ENCODE measurements at places on chromosomes 12 and 14.

DNA sequence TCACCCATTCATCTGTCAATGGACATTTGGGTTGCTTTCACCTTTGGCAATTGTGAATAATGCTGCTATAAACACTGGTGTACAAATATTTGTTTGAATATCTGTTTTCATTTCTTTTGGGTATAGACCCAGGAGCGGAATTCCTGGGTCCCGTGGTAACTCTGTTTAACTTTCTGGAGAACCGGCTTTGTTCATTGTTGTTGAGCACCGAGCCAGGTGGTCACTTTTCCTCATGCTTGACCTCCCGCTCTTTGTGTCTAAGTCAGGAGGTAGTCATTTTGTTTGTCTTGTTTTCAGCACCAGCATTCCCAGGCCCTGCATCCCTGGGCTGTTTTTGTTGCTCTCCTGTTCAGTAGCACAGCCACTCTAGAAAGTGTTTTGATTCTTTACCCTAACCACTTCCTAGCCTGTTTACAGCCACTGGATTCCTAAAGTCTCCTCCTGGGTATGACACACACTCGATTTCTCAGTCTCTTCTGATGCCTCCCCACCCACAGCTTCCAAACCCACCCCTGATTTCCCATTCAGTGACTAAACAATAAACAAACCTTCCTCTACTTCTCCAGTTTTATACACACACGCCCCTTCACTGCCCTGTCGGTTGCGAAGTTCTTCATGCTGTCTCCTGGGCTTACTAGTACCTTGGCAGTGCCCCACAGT lies 37.9 kb downstream of the B4GALNT3 start:
- no peak for DNase-seq

- no peak for DNase-seq
Observed at GRCh38 chr12:7451756-7452155, 7.8 kb upstream of the CD163L1 start.

DNA sequence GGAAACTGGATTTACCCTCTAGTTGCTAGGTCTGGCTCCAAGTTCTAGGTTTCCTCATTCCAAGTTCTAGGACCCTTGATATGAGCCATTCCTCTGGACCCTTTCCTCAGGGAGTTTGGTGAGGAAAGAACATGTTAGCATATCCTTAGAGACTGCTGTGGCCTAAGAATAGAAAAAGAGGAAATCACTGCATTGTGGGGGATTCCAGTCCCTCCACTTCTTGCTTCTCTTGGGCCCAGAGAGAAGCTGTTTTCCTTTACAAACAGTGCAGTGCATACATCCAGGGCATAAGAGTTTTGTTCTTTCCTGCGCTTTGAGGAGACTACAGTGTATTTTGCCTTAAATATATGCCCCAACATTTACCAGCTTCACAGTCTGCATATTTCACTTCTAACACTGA lies 59.0 kb downstream of the LLPH start:
- DNase-seq, result no peak

- DNase-seq, result no peak
Observed at GRCh38 chr14:34043627-34044372, 92.9 kb upstream of the EGLN3 start.

- DNase-seq, result no peak
Observed at GRCh38 chr12:24913130-24913529, 35.8 kb downstream of the BCAT1 start.

- no peak for DNase-seq
Observed at GRCh38 chr14:55926007-55926406, 192.2 kb upstream of the PELI2 start.

DNA sequence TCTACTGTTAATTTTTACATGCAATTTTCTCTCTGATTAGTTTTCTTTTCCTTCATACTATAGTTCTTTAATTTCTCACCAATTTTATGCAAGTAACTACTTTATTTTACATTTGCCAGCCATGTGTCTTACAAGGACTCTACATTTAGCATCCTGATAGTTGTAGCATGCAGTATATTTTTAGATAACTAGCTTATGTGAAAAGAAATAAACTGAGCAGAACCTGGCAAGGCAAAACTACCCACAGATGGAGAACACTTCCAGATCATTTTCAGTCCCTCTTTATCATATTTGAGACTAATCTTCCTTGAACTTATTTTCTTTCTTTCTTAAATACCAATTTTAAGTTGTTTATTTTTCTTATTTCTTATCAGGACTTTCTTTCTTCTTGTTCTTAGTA lies 943.6 kb downstream of the LRFN5 start:
- DNase-seq, result no peak

DNA sequence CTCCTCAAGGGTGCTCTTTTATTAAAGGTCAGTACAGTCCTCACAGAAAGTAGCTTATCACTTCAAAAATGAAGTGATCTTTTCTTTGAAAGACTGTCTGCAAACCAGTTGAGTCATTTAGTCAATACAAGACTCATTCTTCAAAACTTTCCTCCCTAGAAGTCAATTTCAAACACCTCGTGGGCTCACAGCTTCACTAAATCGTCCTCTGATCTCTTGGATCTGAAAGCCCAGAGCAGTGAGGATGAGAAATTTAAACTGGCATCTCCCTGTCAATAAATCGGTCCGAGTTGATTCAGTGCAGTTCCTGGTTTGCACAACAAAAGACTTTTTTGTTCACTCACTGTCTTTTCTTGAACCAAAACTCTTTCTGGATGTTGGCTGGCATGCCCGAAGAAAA lies 44.5 kb downstream of the NUAK1 start:
- DNase-seq, result no peak

- DNase-seq, result peak; percentile 89
Observed at GRCh38 chr14:52695481-52696091, at the start of gene ERO1A. TSS of gene ERO1A (minus strand) at chr14:52695558. CDS start at chr14:52695481, 77 bp downstream.

DNA sequence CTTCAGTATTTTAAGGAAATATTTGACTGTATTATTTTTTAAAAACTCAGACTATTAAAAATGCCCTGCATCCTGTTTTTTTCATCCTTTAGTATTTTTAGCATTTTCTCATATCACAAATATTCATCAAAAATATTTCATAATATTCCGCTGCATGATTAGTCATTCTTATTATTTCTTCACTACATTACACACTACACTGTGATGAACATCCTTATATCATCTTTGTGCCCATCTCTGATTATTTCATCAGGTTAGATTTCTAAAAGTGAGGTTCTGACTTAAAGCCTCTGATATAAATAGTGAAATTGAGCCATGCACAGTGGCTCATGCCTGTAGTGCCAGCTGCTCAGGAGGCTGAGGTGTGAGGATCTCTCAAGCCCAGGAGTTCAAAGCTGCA lies 8.1 kb downstream of the COCH start:
- DNase-seq, result no peak

DNA sequence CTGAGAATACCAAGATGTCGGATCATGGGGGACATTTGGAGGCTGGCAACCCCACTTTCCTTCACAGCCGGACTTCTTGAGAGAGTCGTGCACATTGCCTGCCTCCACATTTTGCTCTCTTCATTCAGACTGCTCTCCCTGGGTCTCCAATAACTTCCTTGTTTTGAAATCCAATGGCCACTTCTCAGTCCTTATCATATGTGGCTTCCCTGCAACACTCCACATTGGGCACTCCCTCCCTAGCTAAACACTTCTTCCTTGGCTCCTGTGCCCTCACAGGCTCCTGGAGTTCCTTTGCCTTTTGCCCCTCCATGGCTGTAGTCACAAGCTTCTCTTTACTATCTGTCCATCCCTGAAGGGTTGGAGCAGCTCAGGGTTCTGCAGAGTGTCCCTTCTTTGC lies 30.1 kb downstream of the NPC2 start:
- DNase-seq, result no peak

GRCh38 chr14:25836636-25837035 lies 761.2 kb downstream of the NOVA1 start:
- no peak for DNase-seq

- no peak for DNase-seq
Observed at GRCh38 chr12:79400481-79400880, 290.3 kb downstream of the PAWR start.

DNA sequence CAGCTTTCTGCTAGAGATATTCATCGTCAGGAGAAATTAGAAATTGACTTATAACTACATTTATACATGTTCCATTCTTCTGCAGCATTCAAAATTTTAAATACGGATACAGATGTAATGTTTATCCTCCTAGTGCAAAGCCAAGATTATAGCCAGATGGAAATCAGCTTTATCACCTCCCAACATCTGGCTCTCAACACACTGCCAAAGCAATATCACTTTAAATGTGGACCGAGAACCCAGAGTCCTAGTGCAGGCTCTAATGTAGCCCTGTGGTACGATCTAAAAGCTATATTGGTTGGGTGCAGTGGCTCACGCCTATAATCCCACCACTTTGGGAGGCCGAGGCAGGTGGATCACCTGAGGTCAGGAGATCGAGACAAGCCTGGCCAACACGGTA lies 6.5 kb downstream of the MLH3 start:
- DNase-seq, result no peak

- no peak for DNase-seq
Observed at GRCh38 chr14:79299162-79299561, 912.1 kb downstream of the DIO2 start.

- DNase-seq, result no peak
Observed at GRCh38 chr12:103589517-103589916, 2.4 kb downstream of the STAB2 start.

DNA sequence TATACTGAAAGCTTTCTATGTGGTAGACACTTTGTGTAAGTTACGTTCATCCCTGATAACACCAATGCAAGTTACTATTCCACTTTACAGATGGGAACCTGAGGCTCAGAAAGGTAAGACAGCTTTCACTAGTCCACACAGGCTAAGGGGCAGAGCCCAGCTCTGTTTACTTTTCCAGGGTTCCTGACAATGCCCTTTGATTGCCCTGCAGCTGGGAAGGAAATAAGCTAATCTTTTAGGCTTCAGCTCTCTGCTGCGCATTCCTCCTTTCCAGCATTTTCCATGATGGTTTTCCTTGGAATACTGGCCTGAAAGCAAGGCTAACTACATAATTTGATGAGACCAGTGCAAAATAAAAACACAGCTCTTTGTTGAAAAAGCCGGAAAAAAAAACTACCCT lies 185.7 kb upstream of the BTG1 start:
- no peak for DNase-seq

- peak; percentile 56 for DNase-seq
Observed at GRCh38 chr14:73935666-73936065, 14.2 kb downstream of the FAM161B start.

All from H7 (cell line).